ENCODE measurements at places on chromosomes 12 and 14.

DNA sequence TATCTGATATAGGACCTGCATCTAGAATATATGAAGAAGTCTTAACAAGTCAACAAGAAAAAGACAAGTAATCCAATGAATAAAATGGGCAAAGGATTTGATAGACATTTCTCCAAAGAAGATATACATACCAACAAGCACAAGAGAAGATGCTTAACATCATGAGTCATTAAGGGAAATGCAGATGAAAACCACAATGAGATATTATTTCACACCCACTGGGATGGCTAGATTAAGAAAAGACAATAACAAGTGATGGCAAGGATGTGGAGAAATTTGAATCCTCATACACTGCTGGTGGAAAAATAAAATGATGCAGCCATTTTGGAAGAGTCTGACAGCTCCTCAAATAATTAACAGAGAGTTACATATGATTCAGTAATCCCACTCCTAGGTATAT, 502.6 kb downstream of the FUT8 start:
- no peak for DNase-seq

DNA sequence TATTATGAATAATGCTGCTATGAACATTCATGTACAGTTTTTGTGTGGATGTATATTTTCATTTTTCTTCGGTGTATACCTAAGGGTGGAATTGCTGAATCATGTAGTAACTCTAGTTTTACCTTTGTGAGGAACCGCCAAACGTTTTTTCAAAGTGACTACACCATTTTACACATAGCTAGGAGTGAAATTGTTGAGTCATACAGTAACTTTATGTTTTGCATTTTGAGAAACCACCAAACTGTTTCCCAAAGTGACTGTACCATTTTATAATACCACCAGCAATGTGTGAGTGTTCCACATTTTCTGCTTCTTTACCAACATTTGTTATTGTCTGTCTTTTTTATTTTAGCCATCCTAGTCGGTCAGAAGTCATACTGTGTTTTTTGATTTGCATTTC, 3.1 kb upstream of the TPH2 start:
- no peak for DNase-seq

DNA sequence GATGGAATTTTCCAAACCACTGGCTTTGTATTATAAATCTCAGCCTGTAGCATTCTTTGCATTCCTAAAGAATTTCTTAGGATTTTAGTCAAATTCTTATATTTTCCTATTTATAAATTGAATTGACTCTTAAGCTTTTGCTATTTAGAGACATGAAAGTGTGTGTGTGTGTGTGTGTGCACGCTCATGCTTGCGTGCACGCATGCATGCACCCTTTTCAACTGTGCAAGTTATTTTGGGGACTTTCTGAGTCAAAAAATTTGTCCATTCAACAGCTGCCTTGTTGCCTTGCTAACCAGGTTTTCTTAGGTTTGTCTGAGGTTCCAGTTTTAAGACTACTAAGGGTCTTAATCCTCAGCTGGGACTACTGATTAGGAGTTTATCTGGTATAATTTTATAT, 42.6 kb downstream of the GPATCH2L start:
- DNase-seq = no peak

DNA sequence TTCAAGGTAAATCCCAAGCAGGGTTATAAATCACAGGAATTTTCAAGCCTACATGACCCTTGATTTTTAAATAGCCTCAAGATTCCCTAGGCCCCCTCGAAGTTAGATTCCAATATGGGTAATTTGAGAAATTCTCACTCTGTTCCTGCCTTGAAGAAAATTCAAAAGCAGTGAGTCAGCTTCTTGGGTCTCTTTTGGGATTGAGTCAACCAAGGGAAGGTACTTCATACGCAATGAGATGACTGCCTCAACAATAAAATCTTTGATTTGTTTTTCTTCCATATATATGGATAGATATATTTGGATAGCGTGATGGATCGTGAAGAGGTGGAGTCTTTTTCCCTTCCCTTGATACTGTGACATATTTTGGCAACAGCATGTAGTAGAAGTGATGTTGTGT, 180.4 kb upstream of the ATP2B1 start:
- no peak for DNase-seq

GRCh38 chr14:50864237-50864636, 7.6 kb upstream of the ABHD12B start:
- DNase-seq = no peak

DNA sequence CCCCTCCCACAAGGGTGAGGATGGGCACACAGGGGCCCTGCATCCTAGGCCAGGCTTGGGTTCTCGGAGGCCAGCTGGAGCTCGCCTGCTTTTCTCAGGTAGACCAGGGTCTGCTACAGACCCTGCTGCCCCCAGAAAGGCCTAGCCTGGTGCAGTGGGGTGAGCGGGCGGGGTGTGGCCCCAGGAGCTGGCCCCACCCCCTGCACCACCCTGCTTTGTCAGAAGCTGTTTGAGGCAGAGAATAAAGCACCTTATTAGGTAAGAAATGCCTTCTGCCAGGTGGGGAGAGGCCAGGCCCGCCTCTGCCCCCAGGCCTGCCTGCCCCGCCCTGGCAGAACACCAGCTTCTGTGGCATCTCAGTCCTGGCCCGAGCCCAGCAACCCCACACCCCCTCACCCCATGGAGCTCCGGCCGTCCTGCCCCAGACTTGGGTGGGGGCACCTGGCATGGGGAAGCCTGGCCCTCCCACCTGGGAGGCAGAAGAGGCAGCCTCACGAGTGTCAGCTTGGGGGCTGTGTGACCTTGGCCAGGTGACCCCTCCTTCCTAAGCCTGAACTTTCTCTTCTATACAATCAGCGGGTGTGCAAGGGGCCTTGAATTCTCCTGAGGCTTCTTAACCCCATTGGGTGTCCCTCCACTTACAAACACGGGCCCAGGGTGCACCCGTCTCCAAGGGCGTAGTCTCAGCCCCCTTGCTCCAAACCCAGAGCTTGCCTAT, 43.2 kb downstream of the KRT80 start:
- DNase-seq = peak; percentile 70

DNA sequence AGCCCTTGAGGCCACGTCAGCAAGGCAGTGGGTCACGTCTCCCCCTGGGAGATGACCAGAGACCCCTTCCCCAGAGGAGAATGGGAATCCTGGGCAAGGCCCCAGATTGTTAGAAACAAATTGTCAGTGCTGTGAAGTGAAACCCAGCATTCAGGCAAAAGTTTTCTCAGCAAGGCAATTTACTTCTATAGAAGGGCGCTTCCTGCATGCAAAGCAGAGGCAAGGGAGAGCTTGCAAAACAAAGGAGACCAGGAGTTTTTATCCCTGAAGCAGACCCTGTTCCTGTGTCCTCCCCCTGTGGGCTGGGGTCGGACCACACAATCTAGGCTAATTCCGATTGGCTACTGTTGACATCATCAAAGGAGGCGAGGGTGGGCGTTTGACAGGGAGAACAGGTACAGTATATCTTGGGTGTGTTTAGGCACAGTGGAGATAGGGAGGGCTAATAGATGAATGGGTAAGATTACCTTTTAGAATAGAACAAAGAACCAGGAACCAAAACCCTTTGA, 114.2 kb downstream of the RIN3 start:
- no peak for DNase-seq

DNA sequence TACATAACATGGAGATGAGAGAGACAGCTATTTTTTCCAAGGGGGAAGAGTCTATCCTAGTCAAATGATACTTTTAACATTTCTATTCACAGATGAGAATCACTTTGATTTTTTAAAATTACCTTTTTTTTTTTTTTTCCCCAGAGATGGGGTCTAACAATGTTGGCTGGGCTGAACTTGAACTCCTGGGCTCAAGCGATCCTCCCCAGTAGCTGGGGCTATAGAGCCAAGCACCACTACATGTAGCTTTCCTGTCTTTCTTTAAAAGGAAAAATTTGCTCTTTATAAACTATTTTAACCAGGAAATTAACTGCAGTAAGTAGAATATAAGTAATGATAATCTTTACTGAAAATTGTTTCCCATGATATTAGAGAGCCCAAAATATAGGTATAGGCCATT, 3.3 kb downstream of the PRICKLE1 start:
- no peak for DNase-seq
